ENCODE measurements at places on chromosomes 3 and 15. TPM values are rescaled to one million over a fixed set of nuclear protein-coding genes. Genes with fewer than 3 reads are reported as not detected.

The RYR3 gene
- total RNA-seq = 0.37 TPM

The IQCF5 gene
- total RNA-seq = not detected

The AHSG gene
- total RNA-seq = 559 TPM

The BCHE gene
- total RNA-seq = 12.5 TPM

The PDE8A gene
- 25.6 TPM for total RNA-seq

The PIERCE2 gene
- total RNA-seq = 2.6 TPM

The TLR9 gene
- not detected for total RNA-seq

The LIPH gene
- 442 TPM for total RNA-seq

The CA12 gene
- total RNA-seq = 9.5 TPM

The LXN gene
- 26.6 TPM for total RNA-seq

The TICRR gene
- 2.3 TPM for total RNA-seq

The TRH gene
- not detected for total RNA-seq

The SYNPR gene
- total RNA-seq = 0.52 TPM

The BCL2A1 gene
- total RNA-seq = 7.8 TPM

The GOLGA8G gene
- total RNA-seq = not detected

The QTRT2 gene
- 18.3 TPM for total RNA-seq

The PATL2 gene
- not detected for total RNA-seq

The FOXB1 gene
- not detected for total RNA-seq

The SLC27A2 gene
- 41.3 TPM for total RNA-seq

The P4HTM gene
- total RNA-seq = 39.4 TPM

The CDHR4 gene
- total RNA-seq = not detected

The LRRC31 gene
- 6.5 TPM for total RNA-seq

The MCF2L2 gene
- 0.40 TPM for total RNA-seq

The NBEAL2 gene
- total RNA-seq = 23.6 TPM

The AADAC gene
- 88.5 TPM for total RNA-seq

The EFCAB12 gene
- 0.44 TPM for total RNA-seq

The CRTC3 gene
- 15.3 TPM for total RNA-seq

The LRRC2 gene
- 0.28 TPM for total RNA-seq

The FBXW12 gene
- total RNA-seq = not detected

The KLHDC8B gene
- 54.6 TPM for total RNA-seq

The DUOX2 gene
- total RNA-seq = 34.2 TPM
